CD8-positive, alpha-beta memory T cell (primary cell): ENCODE measurements at places on chromosomes 12 and 14.

- no peak for DNase-seq
These were observed 117.2 kb upstream of the ATP2B1 start for GRCh38 chr12:89825591-89826449.

DNA sequence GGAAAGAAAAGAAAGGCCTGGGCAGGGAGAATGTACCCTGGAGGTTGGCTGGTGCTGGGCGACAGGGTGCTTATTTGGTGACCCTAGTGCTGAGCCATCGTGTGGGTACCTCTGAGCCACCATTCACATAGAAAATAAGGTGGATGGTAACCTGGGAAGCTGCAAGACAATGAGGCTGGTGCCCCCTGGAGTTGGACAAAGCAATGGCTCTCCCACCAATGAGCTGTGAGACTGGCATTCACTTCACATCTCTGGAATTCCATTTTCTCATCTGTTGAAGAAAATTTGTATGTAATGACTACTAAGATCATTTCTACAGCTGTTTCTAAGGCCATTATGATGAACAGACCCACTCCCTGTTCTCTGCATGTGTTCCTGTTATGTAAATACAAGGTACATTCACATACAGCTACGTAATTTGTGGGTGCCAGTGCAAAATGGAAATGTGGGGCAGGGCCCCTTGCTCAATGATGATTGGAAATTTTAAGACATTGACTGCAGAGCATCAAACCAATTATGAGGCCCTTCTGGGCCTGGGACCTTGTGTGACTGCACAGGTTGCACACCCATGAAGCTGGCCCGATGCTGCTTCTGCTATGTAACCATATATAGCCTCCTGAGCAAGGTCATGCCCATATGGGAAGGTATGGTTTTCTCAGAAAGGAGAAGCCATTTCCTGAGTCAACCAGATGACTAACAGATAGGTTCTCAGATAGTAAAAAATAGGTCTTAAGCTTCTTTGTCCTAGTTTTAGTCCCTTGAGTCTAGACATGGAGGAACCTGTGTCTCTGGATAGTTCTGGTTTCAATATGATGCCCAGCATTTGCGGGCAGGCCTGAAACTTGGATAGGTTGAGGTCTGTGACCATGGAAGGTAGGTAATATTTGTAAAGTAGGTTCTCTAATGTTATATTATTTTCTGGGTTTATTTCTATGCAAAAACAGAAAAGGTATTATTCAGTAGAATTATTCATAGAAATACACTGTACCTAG, 63.4 kb upstream of the IGF1 start:
- DNase-seq, result no peak

DNA sequence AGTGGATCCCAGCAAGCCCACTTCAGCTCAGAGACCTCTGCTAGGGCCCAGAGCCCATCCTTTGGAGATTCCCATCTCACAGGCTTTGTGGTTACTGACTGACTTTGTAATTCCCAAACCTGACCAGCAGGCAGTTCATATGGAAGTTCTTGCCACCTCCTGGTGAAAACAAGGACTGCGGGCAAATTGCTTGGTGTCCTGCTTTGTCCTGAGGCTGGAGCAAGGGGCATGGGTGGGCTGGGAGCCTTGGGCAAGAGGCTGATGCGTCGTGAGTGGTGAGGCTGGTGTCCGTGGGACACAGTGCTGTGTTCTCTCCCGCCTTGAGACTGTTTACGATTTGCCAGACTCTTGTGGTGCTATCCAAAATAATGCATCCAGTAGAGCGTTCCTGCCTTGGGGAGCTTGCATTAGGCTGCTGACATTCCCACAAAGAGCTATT, 91.0 kb downstream of the LRRC74A start:
- DNase-seq, result no peak

- DNase-seq, result no peak
These were observed 327.6 kb upstream of the SFSWAP start for GRCh38 chr12:131383291-131383690.

DNA sequence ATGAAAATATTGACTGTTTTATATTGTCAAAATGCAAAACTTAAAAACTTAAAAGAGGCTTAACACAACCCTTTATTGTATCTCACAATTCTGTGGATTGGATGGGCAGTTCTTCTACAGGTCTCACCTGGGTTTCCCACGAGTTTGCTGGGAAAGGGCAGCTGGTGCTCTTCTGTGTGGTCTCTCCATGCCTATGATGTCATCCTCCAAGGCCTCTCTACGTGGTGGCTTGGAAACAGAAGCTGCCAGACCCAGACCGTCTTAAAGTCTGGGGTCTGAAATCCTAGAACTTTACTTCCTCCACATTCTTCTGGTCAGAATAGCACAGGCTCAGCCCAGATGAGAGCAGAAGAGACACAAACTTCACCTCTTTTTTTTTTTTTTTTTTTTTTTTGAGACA, 36.5 kb upstream of the KICS2 start:
- no peak for DNase-seq

DNA sequence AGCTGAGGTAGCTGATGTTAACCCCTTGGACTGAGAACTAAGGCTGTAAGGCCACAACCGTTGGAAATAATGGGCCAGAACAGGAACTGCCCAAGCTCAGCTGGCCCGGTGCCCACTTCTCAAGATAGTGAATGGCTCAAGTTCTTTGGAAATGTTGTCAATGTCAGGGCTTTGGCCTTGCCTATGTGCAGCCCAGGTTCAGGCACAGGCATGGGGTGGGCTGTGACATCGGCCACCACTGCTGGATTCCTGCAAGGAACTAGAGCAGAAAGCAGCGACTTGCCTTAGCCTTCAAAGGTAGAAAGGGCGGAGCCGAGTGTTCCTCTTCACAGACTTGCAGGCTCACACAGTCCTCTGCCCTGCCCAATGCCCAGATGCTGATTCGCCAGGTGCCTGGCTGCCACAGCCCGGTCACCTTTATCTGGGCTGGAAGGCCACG, 291.2 kb downstream of the ZFP36L1 start:
- no peak for DNase-seq

DNA sequence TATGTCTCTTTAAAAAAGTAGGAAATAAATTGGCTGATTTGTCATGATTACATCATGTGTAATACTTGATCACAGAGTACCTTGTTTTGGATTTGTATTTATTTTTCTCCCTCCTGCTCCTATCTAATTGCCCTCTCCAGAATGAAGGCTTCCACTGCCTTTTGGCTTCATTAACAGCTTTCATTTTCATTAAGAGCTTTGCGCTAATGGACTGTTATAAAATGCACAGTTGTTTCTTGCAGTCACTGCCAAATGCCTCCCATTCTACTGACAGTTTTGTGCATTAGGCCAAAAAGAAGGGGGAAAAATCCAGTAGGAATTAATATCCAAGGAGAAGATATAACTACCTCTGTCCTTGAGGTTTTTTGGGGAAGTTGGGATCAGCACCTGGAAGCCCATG, 159.2 kb downstream of the NRXN3 start:
- DNase-seq, result no peak

- no peak for DNase-seq
These were observed 84.5 kb downstream of the TAOK3 start for GRCh38 chr12:118288174-118288573.

GRCh38 chr12:66387117-66387516, 84.8 kb downstream of the HELB start:
- DNase-seq, result no peak

GRCh38 chr12:3203713-3204112, 126.5 kb downstream of the TSPAN9 start:
- no peak for DNase-seq

DNA sequence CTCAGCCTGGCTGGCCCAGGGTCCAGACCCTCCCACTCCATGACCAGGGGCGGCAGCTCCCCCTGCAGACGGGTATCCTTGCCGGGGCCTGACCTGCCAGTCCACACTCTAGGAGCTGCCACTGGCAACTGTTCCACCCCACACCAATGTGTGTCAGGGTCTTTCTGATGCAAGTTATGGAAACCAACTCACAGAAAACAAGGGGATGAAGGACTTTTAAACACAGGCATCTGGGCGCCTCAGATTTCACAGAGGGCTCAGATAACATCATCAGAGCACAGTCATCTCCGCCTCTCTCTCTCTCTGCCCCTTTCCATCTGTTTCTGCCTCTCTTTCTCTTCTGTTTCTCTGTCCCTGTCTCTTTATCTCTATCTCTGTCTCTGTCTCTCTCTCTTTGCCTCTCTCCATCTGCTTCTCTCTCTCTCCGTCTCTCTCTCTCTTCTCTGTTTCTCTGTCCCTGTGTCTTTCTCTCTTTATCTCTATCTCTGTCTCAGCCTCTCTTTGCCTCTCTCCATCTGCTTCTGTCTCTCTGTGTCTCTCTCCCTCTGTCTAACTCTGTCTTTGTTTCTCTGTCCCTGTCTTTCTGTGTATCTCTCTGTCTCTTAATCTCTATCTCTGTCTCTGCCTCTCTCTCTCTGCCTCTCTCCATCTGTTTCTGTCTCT, 67.4 kb upstream of the FBRSL1 start:
- no peak for DNase-seq

- no peak for DNase-seq
These were observed 207.9 kb downstream of the TMEM132C start for GRCh38 chr12:128474916-128475315.

DNA sequence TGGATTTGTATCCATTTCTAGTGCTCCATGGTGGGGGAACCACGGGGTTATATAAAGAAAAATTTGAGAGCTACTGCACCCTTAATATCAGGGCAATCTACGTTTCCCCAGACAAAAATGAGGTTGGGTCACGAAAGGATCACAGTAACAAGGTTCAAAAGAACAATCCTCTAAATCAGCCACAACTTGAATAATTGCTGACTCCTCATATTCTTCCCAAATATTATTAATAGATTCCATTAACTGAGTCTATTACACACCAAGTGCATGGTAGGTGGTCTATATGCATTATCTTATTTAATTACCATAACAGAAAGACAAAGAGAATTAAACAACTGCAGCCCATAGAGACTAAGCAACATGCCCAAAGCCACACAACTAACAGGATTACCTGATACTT, 438.2 kb downstream of the ETNK1 start:
- DNase-seq, result no peak

DNA sequence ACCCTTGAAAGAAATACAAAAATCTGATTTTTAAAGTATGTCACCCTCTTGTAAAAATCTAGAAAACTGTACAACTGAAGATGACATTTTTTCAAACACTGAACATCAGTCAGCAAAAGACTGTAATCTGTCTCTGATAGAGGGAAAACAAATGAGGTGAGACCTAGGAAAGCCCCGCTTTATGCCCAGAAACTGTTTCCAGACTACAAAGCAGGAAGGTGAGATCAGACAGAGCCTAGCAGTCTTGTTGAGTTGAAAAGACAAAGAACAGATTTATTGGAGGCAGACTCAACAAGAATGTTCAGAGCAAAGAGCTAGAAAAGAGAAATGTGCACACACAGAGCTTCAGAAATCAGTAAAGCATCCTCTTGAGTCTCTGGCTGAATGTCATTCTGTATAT, 873.6 kb downstream of the LRFN5 start:
- no peak for DNase-seq

- peak; percentile 37 for DNase-seq
These were observed 94.9 kb downstream of the DUSP16 start for GRCh38 chr12:12467688-12468261.

DNA sequence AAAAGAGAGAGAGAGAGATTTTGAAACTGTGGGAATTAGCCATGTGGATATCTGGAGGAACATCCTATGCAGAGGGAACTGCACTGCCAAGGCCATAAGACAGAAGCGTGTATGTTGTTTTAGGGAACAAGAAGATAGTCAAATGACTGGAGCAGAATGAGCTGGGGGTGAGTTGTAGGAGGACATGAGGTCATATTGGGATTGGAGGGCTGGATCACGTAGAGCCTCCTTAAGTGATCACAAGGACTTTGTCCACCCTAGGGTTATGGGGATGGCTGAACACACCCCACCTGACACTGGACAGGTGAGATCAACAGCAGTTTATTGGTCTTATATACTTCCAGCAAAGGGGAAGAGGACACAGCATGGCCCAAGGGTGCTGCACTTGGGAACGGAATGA, 8.2 kb upstream of the CGRRF1 start:
- DNase-seq, result no peak

GRCh38 chr14:94081386-94081820, 293 bp downstream of the IFI27L1 start:
- no peak for DNase-seq

GRCh38 chr12:96069511-96070231, 34.3 kb upstream of the LTA4H start:
- DNase-seq, result no peak

GRCh38 chr14:97219431-97220017, 422.3 kb downstream of the VRK1 start:
- no peak for DNase-seq

DNA sequence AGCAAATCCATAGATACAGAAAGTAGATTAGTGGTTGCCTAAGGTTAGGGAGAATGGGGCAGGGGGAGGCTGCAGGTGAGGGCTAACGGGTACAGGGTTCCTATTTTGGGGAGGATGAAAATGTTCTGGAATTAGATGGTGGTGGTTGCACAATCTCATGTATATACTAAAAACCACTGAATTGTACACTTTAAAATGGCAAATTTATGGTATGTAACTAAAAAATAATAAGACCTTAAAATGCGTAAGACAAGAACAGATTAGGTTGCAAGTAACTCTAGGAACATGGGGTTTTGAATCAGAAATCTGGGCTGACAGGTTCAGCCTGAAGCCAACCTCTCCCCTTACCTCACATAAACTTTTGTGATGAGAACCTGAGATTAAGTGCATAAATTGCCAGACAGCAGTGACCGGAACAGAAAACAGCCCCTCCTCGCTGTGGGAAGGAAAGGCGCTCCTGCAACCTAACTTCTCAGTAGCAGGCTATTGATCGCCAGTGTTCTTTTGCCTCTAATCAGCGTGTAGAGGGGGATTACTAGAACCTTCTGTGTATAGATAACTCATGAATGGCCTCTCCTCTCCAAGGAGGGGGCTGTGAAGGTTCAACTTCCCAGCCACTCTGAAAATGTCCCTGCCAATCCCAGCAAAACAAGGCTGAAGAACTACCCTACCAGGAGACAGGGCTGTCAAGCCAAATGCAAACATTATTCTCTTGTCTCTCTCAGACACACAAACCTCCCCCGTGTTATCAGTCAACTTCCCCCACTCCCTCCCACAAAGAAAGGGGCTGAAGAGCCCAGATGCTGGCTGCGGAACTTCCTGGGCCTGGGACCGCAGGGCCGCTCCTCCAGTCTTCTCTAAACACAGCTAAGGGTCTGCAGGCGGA, 1.9 kb downstream of the SSH1 start:
- no peak for DNase-seq

DNA sequence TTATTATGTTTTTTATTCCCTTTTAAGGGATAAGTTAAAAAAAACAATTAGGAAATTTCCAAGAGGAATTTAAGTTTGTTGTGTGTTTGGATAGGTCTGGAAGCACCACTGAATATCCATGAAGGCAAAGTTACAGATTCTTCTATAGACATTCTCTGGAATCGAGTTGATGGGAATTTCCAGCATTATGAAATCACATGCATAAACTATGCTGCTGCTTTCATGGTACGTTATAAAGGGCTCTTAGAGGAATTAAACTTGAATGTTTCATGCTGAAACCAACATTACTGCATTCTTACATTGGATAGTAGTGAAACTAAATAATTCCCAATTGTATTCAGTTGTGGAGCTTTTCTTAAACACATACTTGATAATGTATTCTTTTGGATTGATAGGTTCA, 21.5 kb upstream of the PTPRQ start:
- no peak for DNase-seq
